ENCODE measurements at places on chromosomes 3 and 15.

DNA sequence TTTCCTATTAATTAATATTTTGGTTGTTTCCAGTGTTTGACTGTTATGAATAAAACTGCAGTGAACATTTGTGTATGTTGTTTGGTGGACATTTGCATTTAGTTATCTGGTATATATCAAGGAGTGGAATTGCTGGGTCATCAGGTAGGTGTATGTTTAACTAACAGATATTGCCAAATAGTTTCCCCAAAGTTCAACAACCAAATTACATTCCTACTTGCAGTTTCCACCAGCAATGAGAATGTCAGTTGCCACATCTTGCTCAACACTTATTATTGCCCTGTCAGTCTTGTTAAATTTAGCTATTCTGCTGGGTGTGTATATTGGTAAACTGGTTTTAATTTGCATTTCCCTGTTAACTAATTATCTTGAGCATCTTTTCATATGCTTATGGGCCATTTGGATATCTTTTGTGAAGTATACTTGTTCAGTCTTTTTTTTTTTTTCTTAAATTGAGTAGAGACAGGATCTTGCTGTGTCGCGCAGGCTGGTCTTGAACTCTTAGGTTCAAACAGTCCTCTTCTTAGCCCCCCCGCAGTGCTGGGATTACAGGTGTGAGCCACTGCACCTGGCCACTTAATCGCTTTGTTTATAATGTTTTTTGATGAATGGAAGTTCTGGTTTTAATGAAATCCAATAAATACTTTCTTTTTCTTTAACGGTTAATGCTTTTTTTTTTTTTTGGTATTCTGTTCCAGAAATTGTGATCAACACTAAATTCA lies 7.9 kb downstream of the FEM1B start:
- no peak for DNase-seq

DNA sequence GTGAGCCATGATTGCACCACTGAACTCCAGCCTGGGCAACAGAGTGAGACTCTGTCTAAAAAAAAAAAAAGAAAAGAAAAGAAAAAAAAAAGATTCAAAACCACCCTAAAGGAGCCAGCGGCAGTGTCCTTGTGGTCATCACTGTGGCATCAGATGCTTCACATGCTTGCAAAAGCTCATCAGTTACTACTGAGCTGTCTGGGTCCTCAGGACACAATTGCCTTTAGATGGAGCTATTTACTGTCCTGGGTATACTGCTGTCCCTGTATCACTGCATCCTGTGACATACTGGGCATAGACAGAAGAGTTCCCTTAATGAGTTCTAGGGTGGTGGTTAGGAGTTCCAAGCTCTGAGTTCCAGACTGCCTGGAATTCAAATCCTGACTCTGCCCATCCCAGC lies 85.8 kb downstream of the LINGO1 start:
- DNase-seq = no peak

GRCh38 chr3:181899702-181900101 lies 188.0 kb downstream of the SOX2 start:
- DNase-seq = no peak

GRCh38 chr3:42535981-42536784 lies 33.7 kb downstream of the VIPR1 start:
- no peak for DNase-seq

- DNase-seq = no peak
These were observed 4.6 kb downstream of the OR5K3 start for GRCh38 chr3:98395101-98395500.

DNA sequence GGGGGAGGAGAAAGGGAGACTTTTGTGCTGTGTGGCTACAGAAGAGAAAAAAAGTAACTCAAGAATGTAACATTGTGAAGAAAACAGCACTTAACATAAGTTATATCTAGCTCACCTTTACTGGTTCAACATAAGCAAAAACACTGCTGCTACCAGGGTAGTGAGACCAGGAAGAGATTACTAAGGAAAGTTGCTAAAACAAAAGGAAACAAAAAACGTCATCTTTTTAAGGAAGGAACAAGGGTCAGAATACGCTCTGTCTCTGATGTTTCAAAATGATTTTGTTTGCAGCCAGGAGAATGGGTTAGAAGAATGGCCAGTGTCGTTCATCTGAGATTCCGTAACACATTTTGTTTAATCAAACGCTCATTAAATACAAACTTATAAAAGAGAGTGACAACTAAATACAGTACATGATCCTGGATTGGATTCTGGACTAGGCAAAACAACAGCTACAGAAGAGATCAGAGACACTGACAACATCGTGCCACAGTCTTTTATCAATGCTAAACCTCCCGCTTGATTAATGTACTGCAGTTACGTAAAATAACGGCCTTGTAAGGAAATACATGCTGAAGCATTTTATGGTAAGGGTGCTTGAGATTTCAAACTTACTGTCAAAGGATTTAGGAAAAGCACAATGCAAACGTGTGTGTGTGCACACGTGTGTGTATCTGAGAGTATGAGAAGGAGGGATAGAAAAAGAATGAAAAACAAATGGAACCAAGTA lies 67.7 kb downstream of the FOXP1 start:
- no peak for DNase-seq

GRCh38 chr15:31157644-31158069 lies 56.1 kb upstream of the TRPM1 start:
- peak; percentile 65 for DNase-seq

DNA sequence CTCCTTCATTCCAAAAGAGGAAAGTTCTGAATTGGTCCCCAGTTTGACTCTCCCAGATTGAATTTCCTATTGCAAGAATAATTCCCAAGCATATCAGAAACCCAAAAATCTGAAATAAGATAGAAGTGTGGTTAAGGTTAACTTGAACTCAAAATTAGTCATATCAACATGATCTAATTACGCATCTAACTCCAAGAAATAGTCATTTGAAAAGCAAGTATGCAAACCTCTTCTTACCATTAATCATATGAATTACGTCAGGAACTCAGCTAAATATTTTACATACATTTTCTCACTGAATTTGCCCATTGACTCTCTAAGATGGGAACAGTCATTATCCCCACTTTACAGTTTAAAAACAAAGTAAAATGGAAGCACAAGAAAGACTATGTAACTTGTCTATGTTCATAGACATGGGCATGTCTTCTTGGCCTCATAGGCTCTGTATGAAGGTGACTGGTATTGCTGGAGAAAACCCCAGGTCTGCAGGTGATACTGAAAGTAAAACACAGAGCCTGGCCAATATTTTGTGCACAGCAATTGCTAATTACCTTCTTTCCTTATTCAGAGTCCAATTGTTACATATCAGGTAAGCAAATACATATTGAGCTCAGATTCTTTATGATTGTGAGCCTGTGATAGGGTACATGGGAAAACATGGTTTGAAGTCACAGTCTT lies 139.2 kb downstream of the ATP8B4 start:
- DNase-seq = peak; percentile 66

GRCh38 chr3:141553055-141553454 lies 66.2 kb downstream of the RASA2 start:
- no peak for DNase-seq

Measured in fibroblast of lung (primary cell).